Skeletal muscle cell (primary cell): ENCODE measurements at places on chromosomes 1 and 21.

GRCh38 chr1:81452693-81453366 lies 347.9 kb upstream of the ADGRL2 start:
- no peak for DNase-seq

- peak; percentile 1 for DNase-seq
Observed at GRCh38 chr1:153422450-153423068, 6.2 kb downstream of the S100A7A start.

- no peak for DNase-seq
Observed at GRCh38 chr1:197924516-197925123, 7.4 kb downstream of the LHX9 start.

- DNase-seq, result peak; percentile 70
Observed at GRCh38 chr1:28417441-28417922, 47.9 kb downstream of the PHACTR4 start.

- no peak for DNase-seq
Observed at GRCh38 chr1:234570329-234571120, 39.5 kb downstream of the IRF2BP2 start.

DNA sequence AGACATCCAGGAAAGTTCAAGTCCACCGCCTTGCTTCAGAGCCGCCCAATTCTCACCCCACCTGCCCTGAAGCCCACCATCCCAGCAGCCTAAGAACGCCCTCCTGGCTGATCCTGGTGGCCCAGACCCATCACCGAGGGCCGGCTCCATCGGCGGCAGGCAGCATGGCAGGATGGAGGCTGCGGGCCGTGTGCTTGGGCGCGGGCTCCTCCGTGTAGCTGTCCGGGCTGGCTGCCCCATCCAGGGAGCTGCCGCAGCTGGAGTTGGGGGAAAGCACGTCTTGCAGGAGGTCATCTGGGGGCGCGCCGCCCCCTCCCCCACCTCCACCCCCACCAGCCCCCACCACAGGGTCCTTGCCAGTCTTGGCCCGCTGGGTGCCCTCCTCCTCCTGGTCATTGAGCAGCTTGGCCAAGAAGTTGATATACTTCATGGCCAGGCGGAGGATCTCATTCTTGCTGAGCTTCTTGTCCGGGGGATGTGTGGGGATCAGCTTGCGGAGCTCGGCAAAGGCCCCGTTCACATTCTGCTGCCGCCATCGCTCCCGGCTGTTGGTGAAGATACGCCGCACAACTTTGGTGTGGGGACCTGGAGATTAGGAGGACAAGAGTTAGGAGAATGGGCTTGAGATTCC lies 12.3 kb downstream of the TAL1 start:
- DNase-seq, result no peak

- no peak for DNase-seq
Observed at GRCh38 chr1:119374208-119374874, 5.8 kb downstream of the HAO2 start.

DNA sequence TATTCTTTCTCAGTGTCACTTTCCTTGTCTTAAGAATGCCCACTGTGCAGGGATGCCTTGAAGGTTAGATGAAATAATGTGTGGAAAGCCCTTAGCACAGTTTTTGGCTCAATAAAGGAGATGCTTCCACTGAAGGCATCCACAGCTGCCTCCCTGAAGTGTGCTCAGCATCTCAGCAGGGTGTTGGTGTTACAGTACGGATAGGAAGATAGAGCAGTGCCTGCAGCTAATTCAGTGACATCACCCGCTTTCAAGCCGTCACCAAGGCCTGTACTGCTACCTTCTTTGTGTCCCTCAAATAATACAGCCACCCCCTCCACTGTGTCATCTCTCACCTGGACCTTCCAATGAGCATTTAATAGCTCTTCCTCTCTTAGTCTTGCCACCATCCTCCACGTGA lies 59.0 kb downstream of the NDUFS5 start:
- no peak for DNase-seq

- DNase-seq, result no peak
Observed at GRCh38 chr1:166153525-166154314, 13.1 kb downstream of the FAM78B start.

GRCh38 chr1:155504207-155504606 lies 58.4 kb downstream of the ASH1L start:
- DNase-seq, result no peak

GRCh38 chr21:34183331-34183928 lies 110.1 kb downstream of the MRPS6 start:
- no peak for DNase-seq

GRCh38 chr1:112877750-112878149 lies 78.2 kb downstream of the SLC16A1 start:
- DNase-seq, result no peak

GRCh38 chr1:3386205-3387002 lies 68.1 kb upstream of the ARHGEF16 start:
- no peak for DNase-seq

DNA sequence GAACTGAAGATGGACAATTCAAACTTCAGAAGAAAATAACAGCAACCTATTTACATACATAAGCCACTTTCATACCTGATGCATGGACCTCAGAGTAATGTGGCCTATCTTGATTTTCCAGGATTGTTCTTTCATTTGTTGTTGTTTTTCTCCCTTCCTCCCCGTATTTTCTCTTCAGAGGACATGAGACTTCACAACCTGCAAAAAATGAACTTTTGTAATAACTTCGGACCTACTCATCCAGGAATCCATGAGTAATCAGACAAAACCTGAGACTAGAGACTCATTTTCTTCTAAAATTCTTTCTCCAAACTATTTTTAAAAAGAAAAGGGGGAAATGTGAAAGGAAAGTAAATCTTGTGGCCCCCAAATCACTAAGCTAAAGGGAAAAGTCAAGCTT lies 17.6 kb upstream of the PLA2G5 start:
- DNase-seq, result no peak

DNA sequence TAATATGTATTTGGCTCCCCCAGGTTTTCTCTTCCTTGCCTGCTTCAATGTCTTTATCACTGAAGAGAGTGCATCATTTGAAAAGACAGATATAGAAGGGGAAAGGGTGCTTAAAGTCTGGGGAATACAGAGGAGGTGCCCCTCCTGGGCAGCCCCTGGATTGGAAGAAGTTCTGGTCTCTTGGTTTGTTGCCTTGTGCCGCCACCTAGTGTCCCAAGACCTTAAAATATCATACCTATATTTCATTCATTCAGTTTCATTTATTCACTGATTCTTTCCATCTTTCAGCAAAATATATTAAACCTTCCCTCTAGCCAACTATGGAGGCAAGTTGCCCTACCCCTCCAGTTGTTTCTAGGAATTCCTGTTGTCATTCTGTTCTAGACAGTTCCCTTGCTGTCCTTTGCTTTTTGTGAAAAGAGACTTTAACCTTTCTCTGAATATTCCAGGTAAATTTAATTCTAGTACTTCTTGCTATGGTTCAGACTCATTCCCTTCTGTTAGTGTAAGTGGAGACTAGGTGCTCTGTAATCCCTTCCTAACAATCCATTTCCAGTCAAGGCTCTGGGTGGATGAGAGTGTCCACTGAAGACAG lies 56.1 kb downstream of the MEF2D start:
- DNase-seq, result no peak

DNA sequence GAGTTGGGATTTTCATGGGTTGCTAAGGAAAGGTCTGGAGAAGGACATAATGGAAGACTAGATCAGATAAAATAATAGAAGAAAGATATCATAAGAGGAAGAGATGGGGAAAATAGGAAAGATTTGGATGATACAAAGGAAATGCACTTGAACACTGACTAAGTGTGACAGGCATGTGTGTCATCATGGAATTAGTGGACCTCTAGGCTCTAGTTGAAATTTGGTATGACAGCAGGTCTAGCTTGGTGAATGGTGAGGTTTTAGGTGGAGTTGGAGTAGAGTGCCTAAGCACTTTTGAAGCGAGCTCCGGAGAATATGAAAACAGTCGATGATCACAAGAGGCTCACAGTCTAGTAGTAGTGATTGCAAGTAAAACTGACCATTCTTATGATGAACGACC lies 73.0 kb upstream of the PTGS2 start:
- no peak for DNase-seq

DNA sequence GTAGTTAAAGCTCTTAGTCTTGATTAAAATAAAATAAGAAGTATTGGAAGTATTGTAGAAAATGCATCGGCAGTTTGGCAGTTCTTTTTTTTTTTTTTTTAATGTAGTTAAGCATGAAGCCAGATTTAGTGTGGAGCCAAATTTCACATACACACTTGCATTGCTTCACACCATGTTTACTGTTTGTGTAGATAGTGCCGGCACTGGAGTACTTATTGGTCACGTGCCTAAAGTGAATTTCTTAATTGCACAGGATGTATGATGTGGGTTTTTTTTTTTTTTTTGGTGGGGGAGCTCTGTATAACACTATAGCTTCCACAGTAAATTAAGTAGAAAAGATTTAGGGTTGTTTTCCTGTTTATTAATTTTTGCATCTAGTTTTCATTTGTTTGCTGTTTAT lies 21.2 kb upstream of the TMEM61 start:
- DNase-seq, result no peak

DNA sequence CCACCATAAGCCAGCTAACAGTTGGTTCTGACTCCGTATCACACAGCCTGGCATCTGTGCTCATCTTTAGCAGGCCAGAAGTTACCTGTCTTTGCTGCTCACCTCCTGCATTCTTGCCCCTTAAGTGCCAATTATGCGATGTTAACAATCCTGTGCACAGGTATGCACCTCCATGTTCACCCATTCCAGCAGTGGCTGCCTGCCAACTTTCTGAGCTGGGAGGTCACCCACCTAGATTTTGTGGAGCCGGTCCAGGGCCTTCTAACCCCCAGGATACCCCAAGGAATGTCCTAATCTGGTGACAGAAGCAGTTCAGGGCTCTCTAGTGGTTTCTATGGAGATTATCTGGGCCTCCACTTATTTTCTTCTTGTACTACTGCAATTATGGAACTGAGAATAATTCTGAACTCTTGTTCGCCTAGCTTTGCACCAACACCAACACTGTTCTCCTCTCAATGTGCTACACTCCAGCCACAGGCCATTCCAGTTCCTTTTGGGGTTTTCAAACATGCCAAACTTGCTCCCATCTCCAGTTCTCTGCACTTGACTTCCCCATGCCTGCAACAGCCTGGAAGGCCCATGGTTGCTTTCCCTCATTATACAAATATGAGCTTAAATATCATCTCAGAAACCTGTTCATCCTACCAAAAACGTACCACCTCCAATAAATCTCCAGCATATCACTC lies 9.0 kb downstream of the BCAR3 start:
- no peak for DNase-seq

DNA sequence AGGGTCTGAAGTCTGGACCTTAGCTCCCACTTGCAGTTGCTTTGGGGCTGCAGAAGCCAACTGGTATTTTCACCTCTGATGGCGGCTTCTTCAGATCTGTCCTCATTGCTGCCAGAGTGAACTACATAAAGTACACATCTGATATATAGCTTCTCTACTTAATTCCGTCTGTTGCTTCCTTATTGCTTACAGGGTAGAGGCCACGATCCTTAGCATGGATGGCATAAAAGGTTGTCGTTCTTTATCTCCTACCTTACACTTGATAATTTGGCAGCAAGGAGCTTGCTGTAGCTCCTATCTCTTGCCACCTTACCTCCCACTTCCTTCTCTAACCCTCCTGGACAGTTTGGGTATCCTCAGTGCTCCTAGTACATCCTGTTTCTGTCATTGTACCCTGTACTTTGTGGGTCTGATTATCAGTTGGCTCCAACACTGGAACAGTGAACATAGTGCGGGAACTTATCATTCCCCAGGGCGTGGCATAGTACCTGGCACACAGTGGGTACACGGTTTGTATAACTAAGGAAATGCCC lies 30.9 kb upstream of the NBL1 start:
- DNase-seq, result no peak

DNA sequence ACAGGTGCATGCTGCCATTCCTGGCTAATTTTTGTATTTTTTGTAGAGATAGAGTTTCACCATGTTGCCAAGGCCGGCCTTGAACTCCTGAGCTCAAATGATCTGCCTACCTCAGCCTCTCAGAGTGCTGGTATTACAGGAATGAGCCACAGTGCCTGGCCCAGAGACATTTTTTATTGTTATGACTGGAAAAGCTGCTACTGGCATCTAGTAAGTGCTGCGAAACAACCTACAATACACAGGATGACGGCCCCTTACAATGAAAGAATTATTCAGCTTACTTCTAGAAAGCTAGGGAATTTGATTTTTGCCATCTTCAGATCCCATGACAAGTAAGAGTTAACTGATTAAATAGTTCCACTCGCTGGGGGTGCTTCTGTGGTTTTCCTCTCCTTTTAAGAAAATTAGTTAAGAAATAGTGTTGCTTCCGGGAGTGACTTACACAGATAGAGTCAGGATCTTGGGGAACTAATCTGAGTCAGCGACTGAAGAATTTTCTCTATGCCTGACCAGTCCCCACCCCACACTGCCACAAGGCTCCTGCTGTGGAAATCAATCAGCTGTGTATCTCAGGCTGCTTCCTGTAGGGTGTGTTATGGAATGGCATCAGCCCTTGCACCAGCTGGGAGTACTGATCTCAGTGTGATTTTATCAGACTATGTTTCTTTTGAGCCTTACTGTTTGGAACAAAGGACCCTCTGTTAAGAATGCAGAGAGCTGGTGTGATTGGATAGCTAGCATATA lies 93.0 kb upstream of the BMP8A start:
- DNase-seq, result peak; percentile 90

GRCh38 chr21:45778686-45779085 lies 135.2 kb downstream of the PCBP3 start:
- DNase-seq, result no peak

DNA sequence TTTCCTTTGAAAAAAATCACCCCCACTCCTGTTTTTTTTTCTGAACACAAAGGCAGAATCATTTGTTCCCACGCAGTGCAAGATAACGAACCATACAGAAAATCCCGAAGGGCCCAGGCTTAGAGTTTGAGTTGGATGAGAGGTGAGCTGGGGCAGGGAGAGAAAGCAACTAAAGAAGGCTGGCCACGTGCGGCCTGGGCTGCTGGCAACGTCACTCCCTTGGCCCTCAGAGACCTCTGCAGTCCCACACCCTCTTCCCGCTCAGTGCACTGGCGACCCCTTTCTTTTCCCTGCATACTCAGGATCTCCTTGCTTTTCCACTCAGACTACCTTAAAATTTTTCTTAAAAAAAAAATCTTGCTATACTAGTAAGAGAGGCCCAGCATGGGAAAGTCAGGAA lies 28.2 kb upstream of the CRNN start:
- DNase-seq, result no peak

DNA sequence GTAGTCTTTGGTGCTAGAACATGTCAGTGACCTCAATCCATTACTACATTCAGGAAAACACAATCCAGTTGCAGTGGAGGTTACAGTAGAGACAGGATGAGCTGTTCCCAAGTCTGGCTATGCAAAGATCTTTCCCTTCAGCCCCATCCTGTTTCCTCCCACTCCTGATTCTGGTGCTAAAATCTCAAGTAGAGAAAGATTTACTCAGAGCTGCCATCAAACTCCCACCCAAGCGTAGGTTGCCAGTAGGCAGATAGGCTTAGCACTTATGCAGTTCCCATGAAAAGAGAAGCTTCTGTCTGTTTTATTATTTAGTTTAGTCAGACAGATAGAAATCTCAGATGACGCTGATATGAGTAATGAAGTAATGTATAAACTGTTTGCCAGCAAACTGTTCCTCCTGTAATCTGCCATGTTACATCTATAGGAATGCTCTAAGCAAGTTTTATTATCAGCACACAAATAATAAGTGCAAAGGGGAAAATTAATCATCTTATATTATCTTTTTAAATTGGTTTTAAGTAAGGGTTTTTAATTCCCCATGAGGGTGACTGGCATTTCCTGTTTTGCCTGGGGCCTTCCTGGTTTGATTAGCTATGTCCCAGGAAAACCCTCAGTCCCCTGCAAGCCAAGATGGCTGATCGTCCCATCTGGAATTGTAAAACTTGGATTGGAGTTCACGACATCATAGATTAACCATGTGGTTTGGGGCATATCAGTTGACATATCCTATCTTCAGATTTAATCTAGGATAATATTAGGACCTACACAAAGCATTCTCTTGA lies 188.3 kb upstream of the PALMD start:
- DNase-seq, result peak; percentile 88

- no peak for DNase-seq
Observed at GRCh38 chr1:206935491-206936067, 10.7 kb downstream of the PIGR start.
